ENCODE measurements at places on chromosomes 4 and X.

DNA sequence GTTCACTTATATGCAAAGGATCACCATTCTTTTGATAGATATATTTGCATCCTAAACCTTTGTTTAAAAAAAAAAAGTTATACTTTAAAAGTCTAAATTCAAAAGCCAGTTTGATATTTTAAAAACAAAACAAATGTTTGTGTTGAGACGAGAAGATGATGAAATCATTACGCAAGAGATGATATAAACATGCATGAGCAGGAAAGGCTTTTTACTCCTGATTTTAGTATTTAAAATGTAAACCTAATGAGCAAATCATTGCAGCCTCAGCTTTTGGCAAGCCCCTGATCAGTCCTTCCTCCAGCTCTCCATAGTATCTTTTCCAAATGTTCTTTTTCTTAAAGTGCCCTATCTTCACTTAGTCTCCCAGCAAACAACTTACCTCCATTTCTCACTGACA, 115.6 kb downstream of the ARAP2 start:
- no peak for DNase-seq

DNA sequence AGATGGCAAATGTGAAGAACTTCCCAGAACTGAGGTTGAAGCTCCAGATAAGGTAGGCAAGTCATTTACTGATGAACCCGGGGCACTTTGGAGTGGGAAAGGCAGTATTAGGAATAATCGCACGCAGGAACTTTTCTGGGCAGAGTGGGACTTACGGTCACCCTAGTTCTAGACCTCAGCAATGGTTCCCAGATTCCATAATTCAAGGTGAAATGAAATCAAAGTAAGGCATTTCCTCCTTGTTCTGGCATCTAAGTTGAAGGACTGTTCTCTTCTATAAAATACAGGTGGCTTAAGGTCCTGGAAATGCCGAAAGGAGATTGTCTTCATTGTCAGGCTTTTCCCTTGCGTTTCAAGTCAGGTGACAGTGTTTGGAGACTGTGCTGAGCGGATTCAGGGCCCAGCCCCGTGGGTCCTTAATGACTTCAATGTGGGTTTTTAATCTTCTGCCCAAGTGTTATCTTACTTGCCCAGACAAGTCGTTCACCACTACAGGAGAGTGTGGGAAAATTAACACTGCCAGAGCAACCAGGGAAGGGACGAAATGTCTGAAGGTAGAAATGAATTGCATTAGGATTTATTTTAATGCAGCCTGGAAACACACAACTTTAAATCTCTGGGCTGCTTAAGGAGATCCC, 52.1 kb upstream of the STOX2 start:
- no peak for DNase-seq

- DNase-seq: no peak
These were observed 197.9 kb downstream of the ANKRD50 start for GRCh38 chr4:124514588-124514987.

- DNase-seq: no peak
These were observed 6.4 kb downstream of the FAM200B start for GRCh38 chr4:15688051-15688450.

DNA sequence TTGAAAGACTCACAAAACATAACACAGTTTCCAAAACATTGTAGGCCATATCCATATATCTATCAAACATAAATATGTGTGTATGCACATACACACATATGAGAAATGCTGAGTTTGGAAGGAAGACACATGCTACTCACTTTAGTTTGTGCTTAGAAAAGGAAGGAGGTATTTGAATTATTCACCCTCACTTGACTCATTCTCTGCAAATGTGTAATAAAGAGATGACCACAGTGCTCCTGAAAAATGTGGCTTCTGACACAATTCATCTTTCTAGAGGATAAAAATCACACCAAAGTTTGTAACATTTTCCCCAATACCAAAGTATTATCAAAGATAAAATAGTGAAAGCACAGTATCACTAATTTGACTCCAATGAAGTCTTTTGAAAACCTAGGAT, 950.1 kb downstream of the FAT4 start:
- DNase-seq: no peak

DNA sequence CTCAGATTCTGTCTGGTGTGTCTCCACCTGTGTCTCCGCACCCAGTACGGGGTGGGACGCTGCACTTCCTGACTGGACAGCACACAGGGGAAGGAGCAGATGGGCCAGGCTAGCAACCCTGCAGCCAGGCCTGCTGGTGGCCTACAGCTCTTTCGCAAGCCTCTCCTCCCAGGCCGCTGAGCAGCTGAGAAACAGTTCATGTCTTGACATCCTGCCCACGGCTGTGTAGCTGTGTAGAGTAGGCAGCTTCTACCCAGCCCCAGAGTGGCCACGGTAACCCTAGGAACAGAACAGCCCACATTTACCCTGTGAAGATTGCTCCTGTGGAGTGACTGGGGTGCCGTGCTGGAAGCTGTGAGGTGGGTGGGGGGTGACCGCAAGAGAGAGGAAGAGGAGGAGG, 38.9 kb downstream of the CCNQ start:
- no peak for DNase-seq

- no peak for DNase-seq
These were observed 57.7 kb downstream of the HPGDS start for GRCh38 chr4:94284889-94285288.

GRCh38 chr4:2865196-2865780, 21.6 kb downstream of the ADD1 start:
- no peak for DNase-seq

- DNase-seq: no peak
These were observed 47.7 kb downstream of the TIGD2 start for GRCh38 chr4:89158884-89159503.

Measured in activated gamma-delta T cell (primary cell).